NAMALWA (cell line): ENCODE measurements at places on chromosomes 2 and 18.

DNA sequence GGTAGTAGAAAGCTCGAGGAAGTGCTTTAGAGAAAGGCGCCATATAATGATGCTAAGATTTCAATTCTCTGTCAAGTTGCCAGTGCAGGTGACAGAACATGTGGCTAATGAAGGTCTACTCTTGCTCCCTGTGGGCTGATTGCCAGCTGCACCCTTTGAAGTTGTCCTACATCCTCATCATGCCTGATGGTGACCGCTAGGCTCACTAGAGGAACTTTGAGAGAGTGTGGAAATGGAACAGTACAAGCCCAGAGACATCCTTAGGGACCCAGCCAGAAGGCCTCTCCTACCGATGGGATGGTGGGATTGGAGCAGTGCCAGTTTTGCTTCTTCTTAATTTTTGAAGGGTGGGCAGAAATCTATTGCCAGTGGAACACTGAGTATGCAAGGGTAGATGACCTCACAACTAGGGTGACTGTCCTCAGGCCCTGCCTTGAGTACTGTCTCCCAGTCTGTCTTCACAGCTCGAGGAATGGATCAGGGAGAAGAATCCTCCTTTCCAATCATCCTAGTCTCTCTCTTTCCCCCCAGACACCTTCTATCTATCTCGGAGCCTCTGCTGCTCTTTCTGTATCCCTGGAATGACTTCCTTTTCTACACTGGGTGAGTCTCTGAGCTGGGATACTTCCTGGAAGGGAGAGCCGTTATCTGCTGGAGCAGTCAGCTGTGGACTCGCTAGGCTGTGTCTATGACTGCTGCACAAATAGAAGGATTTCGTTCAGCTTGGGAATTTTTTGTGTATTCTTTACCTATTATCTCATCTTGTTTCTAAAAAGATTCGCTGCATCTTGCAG lies 33.5 kb downstream of the LGALSL start:
- peak; percentile 38 for DNase-seq

DNA sequence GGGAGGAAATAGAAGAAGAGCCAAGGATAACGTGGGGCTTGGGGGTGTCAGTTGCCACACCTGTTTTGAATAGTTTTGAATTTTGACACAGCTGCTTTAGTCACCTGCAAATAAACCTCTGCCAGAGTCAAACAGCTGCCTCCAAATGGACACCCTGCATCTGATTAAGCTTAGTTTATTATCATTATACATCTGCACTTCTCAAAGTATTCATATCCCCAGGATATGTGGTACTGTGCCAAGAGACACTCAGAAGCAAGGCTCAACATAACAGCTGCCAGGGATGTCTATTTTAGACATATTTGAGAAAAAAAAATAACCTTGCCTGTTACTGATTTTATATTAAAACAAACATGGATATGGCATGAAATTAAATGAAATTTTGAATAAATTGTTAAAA lies 122.5 kb upstream of the WDR75 start:
- no peak for DNase-seq

GRCh38 chr2:168490015-168490874 lies 34.2 kb downstream of the CERS6 start:
- peak; percentile 10 for DNase-seq

- peak; percentile 82 for DNase-seq
Measured at GRCh38 chr18:63322908-63323634, 3.5 kb upstream of the BCL2 start.

DNA sequence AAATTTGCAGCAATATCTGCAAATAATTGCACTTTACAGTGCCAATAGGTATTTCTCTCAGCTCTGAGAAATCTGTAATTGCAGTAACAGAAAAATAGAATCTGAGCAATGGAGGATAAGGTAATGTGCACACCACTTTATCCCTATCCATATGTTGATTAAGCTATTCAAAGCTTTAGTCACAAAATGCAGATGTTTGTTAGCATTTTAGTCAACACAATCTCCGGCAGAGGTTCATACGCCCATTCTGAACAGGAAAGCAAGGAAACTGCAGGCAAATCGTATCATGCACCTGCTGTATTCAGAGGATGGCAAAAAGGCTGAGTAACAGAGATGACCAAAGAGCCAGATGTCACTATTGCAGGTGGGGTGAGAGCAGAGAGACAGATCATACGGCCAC lies 566.2 kb upstream of the CDH2 start:
- no peak for DNase-seq

DNA sequence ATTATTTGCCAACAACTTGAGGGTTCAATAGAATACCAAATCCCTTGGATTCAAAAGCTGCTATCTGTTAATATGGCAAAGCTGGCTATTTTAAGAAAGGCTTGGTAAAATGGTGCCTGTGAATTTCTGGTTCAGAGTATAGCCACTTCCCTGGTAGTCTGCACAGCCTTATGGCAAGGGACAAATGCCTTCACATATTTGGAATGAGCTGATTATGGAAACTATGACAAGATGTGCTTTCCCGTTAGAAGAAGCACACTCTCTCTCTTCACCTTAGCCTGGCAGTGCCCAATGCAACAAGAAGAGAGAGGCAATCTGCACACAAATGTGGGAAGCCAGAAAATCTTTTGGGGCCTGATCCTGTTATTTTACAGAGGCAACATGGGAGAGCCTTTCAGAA lies 47.5 kb upstream of the MAP3K20 start:
- DNase-seq = no peak

GRCh38 chr18:45723567-45724355 lies at the start of gene SLC14A1:
SLC14A1 (plus strand) TSS chr18:45724181; CDS start chr18:45730321, 6,140 bp downstream.
- no peak for DNase-seq

GRCh38 chr2:212414767-212415211 lies 123.8 kb downstream of the ERBB4 start:
- no peak for DNase-seq
